Daoy (cell line): ENCODE measurements at places on chromosomes 3 and 15.

DNA sequence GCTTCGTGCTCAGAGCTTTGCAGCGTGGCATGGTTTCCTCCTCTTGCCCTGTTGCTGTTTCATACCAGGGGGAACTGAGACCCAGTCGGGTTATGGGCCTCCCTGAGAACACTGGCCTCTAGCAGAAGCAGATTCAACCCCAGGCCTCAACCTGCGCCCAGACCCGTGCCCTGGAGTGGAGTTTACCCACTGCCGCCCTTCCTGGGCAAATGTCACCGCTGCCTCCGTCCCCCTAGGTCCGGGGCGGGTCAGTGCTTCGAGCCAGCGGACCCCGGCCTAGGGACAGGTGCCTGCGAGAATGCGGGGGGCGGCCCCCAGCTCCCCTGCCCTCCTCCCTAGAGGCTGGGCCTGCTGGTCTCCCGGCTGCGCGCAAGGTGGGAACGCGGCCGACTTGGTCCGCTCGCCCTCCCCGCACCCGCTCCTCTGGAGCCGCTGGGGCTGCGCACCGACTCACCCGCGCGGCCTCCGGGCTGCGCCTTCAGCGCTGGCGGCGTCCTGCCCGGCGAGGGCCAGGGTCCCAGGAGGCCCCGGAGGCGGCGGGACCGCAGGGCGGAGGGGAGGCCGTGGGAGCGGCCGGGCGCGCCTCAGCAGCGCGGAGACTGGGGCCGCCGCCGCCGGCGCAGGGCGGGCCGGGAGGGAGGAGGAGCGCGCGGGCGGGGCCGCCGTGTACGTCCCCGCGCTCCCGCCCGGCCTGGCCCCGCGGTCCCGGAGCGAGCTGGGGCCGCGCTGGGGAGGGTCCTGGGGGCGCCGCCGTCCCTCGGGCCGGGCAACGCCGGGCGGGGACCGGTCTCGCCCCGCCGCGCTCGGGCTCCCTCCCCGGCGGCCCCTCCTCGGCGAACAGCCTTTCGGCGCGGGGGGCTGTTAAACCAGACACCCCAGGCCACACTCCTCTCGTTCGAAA is at the start of gene PIGZ:
TSS of gene PIGZ (minus strand) at position 601 of the 901 bp plus-strand sequence. CDS start 16,802 bp downstream, outside the sequence.
- DNase-seq = peak; percentile 58

GRCh38 chr3:142651711-142652110 is 55.5 kb downstream of the PLS1 start:
- DNase-seq = peak; percentile 18

DNA sequence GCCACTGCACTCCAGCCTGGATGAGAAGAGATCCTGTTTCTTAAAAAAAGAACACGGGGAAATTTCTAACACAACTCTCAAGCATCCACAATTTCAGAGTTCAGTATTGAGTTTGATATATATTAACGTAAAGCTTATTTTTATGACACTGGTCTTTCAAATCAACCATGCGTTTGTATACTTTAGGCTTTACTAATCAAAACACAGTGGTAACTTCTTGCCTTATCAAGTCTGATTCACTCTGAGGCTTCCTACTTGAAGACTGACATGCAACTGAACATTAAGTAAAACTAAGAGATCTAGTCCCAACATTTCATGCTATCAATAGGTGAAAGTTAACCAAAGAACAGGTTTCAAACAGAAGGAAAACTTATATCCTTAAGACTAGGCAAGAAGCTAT is 46.7 kb downstream of the PRTG start:
- no peak for DNase-seq

- DNase-seq = no peak
These were observed 61.3 kb downstream of the HERC2 start for GRCh38 chr15:28260722-28261121.

GRCh38 chr3:128727996-128728395 is 2.0 kb downstream of the RAB7A start:
- no peak for DNase-seq

- no peak for DNase-seq
These were observed 6.0 kb downstream of the RAB27A start for GRCh38 chr15:55283379-55284147.

GRCh38 chr3:69413551-69414207 is 27.8 kb upstream of the FRMD4B start:
- no peak for DNase-seq

DNA sequence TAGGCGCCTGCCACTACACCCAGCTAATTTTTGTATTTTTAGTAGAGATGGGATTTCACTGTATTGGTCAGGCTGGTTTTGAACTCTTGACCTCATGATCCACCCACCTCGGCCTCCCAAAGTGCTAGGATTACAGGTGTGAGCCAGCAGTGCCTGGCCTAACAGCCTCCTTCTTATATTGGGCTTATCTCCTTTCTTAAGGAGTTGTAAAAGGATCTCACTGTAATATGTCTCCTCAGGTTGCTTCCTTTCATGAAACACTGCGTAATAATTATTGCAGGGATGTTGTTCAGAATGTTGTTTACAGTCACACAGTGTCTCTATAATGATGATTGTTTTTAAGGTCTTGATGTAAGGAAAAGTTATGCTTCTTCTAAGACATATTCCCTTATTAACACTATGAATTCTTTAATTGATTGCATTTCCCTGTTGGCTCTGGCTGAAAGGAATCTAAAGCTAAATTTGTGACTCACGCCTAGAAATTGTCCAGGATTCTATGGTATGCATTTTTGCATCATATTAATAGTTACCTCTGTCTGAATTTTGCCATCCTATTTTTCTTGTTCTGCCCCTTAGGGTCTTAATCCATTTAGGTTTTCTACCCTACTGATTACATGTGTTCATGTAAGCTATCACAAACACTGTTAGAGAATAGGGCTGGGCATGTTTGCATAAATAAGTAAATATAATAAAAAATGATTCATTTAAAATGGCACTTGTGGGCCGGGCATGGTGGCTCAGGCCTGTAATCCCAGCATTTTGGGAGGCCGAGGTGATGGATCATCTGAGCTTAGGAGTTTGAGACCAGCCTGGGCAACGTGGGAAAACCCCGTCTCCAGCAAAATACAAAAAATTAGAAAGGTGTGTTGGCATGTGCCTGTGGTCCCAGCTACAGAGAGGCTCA is 24.5 kb upstream of the RNF111 start:
- DNase-seq = no peak
